ENCODE measurements at places on chromosomes 12 and 14.

DNA sequence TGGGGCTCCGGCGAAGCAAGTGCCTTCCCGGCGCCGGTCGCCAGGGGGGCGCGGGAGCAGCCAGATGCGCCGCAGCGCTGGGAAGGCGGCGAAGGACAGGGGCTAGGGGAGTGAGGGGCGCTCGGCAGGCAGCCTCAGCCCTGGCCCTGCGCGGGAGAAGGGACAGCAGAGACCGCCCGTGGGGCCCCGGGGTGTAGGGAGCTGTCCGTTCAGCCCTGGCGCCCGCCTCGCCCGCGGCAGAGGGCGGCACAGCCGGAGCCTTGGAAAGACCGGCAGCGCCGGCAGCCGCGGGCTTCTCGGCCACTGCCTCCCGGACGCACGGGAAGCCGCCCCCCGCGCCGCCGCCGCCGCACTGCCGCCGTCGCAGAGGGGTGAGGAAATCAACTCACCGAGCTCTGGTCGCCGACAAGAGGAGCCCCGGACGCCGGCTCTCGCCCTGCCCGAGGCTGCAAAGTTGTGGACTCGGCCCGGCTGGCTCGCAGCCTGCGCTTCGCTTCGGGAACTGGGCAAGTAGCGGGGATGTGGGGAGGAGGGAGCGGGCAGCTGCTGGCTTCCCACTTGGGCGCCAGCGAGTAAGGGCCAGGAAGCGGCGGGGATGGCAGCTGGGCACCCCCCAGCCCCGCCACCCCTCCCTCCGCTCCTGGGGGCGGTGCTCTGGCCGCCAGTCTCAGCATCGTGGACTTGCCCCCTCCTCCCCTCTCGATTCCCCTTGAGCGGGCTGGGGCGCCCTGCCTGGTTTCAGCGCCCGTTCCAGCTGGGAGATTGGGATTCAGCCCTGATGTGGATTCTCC lies at the start of gene ZDHHC22:
Gene ZDHHC22, minus strand, starts transcription at position 578 of the 791 bp plus-strand sequence. CDS start 2,053 bp downstream, outside the sequence.
- peak; percentile 88 for DNase-seq

GRCh38 chr12:120801146-120801545 lies 75.5 kb downstream of the ACADS start:
- no peak for DNase-seq

- DNase-seq: no peak
Observed at GRCh38 chr14:32341947-32342846, 13.1 kb downstream of the AKAP6 start.

- no peak for DNase-seq
Observed at GRCh38 chr14:24399447-24399822, 632 bp downstream of the NYNRIN start.

GRCh38 chr14:34237081-34237480 lies 225.0 kb downstream of the SPTSSA start:
- DNase-seq: no peak

- peak; percentile 74 for DNase-seq
Observed at GRCh38 chr12:14629832-14630710, 62.4 kb upstream of the PLBD1 start.

- DNase-seq: no peak
Observed at GRCh38 chr12:28958553-28959195, 190.4 kb upstream of the FAR2 start.

- no peak for DNase-seq
Observed at GRCh38 chr12:93245543-93245942, 132.2 kb upstream of the NUDT4 start.

GRCh38 chr14:76846331-76847047 lies 20.3 kb downstream of the LRRC74A start:
- DNase-seq: no peak

- DNase-seq: no peak
Observed at GRCh38 chr14:59037086-59037485, 151.4 kb upstream of the DAAM1 start.

DNA sequence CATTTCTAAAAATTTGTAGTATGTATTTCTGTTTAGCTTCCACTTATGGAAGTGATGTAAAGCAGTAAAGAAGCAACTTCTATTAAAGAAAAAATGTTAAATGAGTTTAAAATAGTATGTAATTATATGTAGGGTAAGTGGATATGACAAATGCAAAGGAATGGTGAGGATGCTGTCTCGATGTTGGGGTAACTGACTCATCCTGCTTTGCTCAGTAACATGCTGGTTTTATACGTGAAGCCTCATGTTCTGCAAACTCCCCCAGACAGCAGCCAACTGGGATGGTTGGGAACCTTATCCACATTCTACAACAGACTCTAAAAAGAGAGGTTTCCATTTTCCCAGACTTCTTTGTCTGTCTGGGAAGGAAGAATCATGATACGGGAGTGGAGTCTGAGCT lies 1006.4 kb upstream of the TMEM132C start:
- no peak for DNase-seq

DNA sequence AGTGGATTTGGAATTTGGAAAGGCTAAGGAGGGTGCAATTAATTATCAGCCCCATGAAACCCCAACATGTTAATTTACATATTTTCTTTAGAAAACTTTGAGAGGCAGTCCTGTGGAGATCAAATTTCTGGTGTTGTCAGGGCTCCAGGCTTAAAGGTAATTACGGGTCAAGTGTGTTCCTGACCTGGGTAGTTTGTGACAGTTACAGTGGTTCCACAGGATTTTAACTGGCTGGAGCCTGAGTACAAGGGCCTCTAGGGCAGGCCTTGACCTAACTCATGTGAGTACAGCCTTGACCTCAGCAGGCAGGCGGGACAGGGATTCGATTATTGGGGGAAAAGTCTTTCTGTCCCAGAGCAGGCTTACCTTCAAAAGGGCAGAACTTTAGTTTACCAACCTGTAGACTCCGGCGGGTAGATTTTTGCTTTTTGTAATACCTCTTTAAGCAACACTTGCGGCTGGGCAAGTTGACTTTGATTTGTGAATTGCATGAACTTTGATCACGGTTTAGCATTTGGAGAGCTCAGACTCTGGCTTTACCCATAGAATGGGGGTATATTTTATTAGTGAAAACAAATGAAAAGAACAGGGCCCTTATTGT lies 8.4 kb upstream of the PPTC7 start:
- DNase-seq: peak; percentile 19

- DNase-seq: no peak
Observed at GRCh38 chr12:49357103-49357678, 10.1 kb upstream of the SPATS2 start.

All from nephron progenitor cell (in vitro differentiated cells).